ENCODE measurements at places on chromosomes 11 and 22.

DNA sequence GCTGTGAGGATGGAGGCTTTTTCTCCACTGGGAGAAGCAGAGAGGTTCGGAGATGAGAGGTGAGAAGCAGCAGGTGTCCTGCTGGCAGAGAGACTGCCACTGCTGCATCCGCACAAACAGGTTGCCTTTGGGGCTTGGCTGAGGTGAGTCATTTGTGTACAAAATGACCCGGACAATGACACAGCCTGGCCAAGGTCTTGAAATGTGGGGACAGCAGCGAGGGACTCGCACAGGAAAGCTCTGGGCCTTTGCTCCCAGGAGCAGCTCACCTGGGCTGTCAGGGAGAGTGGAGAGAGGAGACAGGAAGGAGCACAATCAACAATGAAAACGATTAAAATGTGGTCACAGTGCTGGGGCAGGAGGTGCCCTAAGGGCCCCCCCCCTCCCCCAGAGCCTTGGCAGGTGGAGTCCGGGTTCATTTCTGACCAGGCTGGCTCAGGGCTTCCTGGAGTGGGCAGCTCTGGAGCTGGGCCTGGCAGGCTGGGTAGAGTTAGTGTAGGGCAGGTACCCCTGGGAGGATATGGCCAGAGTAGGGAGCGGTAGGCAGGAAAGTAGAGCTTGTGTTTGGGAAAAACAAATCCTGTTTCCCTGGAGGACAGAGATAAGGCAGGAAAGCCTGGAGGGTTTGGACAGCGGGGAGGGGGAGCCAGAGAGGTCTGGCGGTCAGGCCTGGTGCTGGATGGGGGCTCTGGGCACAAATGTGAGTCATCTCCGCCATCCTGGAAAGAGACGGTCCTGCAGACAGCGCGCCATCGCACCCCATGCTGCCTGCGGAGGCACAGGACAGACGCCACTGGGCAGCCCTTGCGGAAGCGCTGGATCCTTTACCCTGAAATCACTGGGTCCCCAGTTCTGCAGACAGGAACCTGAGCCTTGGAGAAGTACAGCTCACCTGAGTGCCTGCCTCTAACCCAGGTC is 37.8 kb upstream of the CELSR1 start:
- DNase-seq = peak; percentile 80

GRCh38 chr11:75577207-75577606 is 15.2 kb downstream of the SERPINH1 start:
- peak; percentile 88 for DNase-seq

GRCh38 chr11:32184723-32185376 is 94.0 kb downstream of the RCN1 start:
- DNase-seq = no peak

DNA sequence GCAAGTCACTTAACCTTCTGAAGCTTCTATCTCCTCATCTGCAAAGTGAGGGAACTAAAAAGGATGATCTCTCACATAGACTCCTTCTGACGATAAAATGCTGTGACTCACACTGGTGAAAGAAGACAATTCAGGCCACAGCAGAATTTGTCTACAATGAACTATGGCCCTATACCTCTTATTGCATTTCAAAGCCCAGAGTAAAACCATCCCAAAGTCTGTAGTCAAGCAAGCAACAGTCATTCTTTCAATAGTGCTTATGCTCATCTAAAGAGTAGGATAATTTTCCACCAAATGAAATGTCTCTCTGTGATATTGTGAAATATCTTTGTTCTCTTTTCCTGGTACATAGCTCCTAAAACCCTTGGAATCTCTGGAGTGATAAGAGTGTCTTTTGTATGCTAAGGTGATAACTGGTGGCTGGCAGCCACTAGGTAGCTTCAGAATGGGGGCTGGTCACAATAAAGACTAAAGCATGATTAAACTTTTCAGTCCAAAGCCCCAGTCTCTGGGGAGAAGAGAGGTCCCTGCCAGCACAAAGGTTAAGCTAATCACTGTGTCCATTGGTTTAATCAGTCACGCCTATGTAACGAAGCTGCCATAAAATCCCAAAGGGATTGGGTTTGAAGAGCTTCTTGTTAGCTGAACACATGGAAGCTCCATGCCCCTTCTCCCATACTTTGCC is 30.8 kb downstream of the SYTL2 start:
- DNase-seq = no peak

DNA sequence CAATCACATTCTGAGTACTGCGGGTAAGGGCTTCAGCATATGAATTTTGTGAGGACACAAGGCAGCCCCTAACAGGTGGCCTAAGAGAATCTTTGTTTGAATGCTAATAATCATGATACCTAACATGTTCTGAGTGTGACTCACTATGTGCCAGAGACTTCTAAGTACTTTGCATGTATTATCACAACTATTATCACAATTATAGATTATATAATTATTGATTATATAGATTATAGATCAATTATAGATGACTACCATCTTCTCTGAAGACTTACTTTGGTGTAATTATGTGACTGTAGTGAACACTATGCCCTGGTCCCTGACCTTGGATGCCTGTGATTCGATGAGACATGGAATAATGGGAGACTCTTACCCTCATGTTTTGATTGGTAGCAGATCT is 62.6 kb downstream of the FLI1 start:
- DNase-seq = no peak

DNA sequence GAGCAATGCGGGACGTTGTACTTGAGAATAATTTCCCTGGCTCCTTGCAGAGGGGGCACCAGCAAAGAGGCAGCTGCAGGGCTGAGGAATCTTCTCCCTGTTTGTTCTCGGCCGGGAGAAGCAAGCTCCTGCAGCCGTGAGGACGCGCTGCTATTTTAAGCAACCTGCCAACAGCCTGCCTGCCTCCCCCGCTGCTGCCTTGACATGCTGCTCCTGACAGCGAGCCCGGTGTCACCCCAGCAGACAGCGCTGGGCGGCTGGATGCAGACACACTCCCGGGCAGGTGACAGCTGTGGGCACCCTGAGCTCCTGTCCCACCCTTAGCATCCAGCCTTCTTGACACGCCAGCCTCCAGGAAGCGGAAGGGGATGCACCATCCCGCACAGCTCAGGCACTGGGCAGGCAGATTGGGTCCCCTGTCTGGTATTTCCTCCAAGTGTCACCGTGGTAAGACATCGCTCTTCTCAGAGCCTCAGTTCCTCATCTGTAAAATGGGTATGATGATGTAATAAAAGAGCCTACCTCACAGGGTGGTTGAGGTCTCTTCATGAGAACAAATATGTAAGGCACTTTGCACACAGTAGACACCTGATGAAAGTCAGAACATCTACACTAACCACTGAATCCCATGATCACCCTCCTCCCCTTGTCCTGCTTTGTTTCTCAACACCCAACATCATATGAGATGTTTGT is 530.6 kb downstream of the MN1 start:
- no peak for DNase-seq

- peak; percentile 78 for DNase-seq
Measured at GRCh38 chr11:125494974-125495725, 915 bp downstream of the FEZ1 start.

DNA sequence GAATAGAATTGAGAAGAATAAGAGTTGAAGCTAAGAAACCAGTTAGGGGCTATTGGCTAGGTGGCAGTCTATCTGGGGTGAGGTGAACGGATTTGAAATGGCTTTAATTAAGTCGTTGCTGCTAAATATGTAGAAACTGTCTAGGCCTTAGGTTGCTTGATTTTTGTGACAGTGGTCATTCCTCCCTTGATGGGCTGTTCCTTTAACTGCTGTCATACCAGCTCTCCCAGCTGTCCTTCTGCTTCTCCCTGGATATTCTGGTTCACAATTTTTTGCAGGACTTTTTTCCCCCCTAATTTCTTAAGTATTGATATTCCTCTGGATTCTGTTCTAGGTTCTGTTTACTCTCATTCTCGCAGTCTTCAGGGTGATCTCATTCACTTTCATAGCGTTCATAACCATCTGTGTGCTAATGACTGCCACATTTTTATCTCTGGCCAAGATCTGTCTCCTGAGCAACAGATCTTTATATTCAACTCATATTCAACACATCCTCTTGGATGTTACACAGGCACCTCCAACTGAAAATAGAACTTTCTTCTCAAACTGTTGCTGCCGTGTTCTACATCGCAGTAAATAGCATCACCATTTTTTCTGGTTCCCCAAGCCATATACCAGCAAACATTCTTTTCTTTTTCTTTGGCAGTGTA is 134.1 kb downstream of the UVRAG start:
- DNase-seq = no peak

DNA sequence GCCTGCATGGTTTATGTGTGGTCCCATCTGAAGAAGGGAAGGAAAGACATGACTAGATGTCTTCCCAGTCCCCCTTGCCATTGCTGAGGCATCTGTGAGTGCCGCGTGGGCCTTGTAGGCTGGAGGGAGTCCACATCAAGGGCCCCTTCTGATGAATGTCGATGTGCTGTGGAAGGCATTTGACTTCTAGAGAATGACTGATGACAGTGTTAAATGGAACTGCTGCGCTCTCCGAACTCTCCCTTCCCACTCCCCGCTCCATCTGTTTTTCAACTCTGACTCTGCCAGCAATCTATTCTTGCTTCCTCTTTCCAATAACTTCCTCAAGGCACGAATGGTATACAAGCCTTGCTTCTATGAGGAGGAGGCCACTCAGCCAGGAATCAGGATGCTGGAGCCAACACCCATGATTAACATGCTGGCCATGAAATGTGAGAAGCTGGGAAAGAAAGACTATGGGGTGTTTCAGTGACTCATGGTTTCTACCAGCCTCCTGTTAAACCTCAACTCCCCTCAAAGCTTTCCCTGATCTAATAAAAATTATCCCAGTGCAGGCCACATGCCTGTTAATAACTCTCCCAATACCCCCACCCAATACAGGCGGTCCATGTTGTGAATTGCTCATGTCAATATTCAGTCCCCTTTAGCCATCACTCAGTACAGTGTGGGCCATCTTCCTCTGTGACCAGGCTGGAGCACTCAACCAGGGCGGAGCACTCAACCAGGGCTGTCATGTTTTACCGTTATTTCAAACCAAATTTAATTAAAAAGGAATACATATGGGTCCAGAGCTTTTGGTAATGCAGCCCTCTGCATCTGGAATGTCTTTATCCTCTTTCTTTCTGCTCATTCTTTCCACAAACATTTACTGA is 46.4 kb upstream of the TBCEL start:
- no peak for DNase-seq

DNA sequence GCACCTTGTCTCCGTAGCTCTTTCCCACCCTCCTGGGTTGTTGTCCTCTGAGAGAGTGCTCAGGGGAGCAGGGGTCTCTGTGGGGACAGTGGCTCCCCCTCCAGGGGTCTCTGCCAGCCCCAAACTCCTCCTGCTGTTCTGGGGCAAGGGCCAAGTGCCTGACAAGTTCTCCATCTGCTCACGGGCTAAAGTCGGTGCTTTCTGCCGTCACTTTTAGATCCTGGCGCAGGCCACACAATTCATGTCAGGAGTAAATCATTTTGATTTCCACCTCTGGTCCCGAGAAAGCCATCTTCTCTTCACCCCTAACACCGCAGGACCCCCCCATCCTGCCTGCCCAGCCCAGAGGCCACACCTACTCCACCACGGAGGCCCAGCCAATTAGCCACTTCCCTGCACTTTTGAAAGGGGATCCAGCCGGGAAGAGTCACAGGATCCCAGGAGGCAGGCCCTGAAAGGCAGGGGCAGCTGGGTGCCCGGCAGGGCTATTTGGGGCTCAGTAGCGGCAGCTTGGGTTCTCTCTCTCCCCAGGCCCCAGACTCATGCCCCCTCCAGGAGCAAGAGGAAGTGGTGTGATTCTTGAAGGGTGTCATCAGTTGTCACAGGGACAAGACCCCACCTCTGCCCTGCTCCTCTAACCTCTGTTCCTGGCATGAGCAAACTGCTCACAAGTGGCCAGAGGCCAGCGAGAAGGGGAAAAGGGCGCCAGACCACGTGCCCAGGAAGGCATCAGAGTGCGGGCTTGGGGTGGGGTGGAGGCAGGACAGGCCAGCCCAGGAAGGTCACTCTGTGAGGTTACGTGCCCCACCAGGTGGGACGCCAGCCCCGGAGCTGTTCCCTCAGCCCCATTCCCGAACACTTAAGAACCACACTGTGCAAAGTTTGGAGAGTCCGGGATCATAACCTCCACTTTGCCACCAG is 1.3 kb downstream of the MACROD1 start:
- DNase-seq = peak; percentile 72
